ENCODE measurements at places on chromosomes 7 and 10.

GRCh38 chr7:2499181-2499580 is 20.4 kb upstream of the LFNG start:
- DNase-seq: no peak

- DNase-seq: no peak
These were observed 608.3 kb upstream of the FOXK1 start for GRCh38 chr7:4073750-4074149.

GRCh38 chr10:111075577-111076185 is 1.1 kb upstream of the ADRA2A start:
- no peak for DNase-seq

- no peak for DNase-seq
These were observed 71.2 kb upstream of the DUSP5 start for GRCh38 chr10:110426294-110427181.

DNA sequence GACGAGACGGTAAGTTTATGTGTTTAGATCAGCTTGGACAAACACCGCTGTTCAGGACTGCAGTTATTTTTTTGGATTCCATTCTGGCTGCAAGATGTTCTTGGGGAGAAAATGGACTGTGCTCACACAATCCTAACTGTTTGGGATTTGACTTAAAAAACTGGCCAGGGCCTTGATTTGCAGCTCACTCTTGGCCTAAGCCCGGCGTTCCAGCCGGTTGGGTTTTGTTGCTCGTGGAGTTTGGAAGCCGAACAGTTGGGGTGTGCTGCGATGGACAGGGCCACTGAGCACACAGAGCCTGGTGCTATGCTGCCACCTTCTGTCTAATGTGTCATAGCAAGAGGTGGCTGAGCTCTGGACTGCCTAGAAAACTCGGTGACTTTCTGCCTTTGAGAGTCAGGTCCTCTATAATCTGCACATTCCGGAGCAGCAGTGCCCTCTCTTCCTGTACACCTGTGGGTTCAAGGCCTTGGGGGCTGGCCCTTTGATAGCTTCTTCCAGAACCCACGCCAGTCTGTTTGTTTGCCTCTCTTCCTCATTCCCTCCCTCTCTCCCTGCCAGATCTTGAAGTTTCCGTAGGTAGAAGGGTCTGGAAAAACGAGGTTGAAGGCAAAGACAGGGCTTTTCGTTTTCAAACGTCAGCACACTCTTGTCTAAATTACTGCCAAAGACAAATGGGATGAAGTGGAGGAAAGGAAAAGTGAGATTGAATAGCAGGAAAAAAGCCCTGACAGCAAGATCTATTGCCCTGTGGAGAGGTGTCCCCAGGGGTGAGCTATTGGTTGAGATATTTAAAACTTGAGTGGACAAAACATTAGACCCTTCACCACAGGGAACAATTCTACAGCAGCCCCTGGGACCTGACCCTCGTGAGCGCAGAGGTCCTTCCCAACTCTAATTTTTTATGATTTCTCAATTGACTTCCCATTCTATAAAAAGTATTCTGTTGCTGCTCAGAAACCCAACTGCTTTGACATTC is 167.5 kb upstream of the HABP2 start:
- peak; percentile 23 for DNase-seq

- no peak for DNase-seq
These were observed 164.4 kb downstream of the SH2D4B start for GRCh38 chr10:80702143-80702542.

- DNase-seq: no peak
These were observed 674 bp upstream of the FRA10AC1 start for GRCh38 chr10:93703066-93703465.

- DNase-seq: no peak
These were observed 87.5 kb downstream of the GSAP start for GRCh38 chr7:77328669-77329068.

DNA sequence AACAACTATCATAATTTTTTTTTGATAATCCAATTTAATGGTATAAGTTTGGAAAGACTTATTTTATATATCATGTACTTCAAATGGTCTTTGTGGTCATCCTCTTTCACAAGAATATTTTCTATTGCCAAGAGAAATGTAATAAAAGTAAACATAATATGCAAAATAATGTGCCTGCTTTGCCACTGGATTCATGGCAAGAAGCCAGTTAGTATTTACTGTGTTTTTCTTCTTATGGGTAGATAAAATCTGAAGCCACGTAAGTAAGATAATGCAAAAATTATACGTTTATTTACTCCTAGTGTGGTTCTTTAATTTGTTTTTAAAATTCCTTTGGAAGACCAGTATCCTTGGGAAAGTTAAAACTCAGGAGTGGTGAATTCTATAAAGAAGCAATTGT is 258.5 kb downstream of the ARL4A start:
- no peak for DNase-seq

GRCh38 chr10:44511601-44512000 is 126.7 kb upstream of the CXCL12 start:
- DNase-seq: no peak

DNA sequence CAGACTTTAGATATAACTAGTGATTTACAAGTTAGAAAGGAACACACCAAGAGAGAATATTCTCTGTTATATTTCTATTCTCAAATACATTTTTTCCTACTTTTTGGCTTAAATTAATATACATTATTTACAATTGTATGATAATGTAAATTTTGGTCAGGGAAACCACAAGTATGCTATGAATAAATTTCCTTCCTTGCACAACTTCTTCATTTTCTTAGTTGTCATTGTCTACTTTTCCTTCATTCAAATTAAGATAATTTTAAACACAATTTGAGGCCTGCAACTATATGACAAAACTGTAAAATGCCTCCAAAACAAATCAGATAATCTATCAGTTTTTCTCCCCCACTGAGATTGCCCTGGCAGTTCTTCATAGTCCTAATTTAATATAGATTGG is 131.3 kb downstream of the CDK14 start:
- no peak for DNase-seq

GRCh38 chr7:8213381-8213780 is 48.6 kb downstream of the ICA1 start:
- DNase-seq: no peak

DNA sequence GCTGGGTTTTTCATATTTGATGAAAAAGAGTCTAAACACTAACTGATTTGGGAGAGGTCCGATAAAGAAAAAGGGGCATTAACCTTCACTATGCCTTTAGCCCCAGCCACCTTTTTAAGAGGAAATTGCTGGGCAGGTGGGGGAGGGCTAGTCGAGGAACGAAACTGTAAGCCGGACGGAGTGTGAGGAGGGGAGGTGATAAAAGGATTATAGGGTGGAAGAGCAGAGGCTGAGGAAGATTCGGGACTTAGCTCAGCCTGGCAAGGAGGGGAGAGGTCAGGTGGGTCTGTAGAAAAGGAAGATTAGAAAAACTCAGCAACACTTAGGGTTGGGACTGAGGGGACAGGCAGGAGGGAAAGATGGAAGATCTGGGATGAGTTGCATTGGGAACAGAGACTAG is 77.0 kb downstream of the TSPAN12 start:
- no peak for DNase-seq

DNA sequence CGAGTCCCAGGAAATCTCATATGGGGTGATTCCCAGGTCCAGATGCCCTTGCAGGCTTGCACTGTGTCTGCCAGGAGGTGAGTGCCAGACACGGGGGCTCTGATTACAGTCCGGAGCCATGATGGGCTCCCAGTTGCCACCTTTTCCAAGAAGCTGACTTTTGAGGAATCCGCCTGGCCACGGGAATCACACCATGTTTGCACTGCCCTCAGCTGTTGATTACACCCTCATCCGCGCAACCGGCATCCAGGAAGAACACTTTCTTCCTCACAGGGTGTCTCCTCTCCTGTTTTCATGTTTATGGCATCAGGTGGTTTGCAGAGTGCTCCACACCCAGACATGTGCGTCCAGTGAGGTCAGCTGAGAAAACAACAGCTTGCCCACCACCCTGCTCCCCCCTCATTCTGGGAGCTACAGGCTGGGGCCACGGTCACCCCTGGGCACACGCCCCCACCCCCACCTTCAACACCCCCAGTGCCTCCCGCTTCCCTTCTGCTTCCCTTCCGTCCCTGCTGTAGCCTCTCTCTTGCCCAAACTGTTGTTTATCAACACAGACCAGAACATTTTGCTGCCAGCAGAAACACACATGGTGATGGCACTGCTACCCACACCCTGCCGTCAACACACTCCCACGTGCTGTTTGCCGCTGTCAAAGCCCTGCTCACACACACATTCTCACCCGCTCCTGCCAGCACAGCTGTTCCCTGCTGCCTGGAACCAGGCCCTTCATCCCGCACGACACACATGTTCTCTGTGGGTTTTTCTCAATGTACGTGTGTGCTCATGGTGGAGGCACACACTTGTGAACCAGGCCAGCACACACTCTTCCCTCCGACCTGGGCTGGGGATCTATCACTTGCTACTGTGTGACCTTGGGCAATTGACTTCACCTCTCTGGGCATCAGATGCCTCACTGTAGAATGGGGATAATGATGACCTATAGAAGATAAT is 35.8 kb downstream of the DDIT4 start:
- no peak for DNase-seq

GRCh38 chr10:79098596-79099015 is 29.8 kb downstream of the ZMIZ1 start:
- DNase-seq: no peak

GRCh38 chr7:132872034-132872433 is 209.9 kb downstream of the CHCHD3 start:
- no peak for DNase-seq

GRCh38 chr10:43953672-43954071 is 305.0 kb upstream of the ZNF32 start:
- DNase-seq: no peak

DNA sequence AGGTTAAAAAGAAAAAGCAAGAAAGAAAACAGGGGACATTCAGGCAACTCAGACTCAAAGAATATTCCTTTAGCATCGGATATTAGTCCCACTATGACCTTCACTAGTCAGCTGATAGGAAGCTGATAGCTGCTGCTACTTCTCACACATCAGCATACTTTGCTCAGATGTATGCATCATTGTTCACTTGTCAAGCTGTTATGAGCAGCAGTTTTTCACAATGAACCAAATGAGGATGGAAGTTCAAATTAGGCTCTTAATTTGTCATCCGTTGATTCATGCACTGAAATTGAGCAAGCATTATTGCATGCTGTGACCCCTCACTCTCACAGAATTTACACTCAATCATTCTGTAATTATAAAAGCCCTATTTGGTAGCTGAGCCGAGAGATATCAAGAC is 257.7 kb downstream of the SNX13 start:
- no peak for DNase-seq

DNA sequence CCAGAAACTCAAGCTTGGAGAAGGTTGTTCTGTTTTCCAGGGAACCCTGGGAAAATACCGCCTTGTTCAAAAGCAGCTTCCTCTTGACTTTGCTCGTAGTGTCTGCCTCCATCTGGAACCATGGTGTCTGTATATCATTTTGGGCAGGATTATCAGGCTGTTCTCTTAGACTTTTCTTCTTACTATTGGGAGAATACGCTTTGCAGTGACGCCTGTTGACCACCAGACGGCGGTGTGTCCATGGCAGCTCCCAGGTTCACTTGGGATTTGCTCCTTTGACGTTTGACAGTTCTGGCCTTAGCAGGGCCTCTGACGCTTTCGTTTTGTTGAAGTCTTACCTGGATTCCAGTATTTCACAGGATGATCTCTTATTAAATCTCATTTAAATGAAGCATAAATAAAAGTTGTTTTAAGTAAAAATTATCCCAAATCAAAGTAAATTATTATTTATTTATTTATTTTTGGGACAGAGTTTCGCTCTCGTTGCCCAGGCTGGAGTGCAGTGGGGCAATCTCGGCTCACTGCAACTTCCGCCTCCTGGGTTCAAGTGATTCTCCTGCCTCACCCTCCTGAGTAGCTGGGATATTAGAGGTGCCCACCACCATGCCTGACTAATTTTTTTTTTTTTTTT is 41.8 kb upstream of the GJD4 start:
- no peak for DNase-seq

DNA sequence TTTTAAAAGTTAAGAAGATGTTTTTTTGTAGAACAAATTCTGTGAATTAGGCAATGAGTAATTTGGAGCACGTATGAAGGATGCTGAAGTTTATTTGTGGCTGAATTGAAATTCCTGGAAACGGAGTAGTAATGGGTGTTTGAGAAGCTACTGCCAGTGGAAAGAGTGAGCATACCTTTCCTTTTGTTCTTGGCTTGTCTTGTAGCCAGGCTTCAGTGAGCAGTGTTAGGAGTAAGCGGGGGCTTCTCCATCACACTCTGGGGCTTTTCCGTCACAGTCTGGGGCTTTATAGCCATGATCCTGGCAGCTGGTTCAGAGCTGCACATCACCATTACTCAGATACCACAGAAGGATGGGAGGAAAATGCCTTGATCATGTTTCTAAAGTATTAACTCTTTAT is 32.3 kb downstream of the GARS1 start:
- DNase-seq: no peak

GRCh38 chr7:129948338-129948737 is 4.4 kb downstream of the UBE2H start:
- no peak for DNase-seq

- no peak for DNase-seq
These were observed 4.6 kb upstream of the MDFIC start for GRCh38 chr7:114917211-114917839.

DNA sequence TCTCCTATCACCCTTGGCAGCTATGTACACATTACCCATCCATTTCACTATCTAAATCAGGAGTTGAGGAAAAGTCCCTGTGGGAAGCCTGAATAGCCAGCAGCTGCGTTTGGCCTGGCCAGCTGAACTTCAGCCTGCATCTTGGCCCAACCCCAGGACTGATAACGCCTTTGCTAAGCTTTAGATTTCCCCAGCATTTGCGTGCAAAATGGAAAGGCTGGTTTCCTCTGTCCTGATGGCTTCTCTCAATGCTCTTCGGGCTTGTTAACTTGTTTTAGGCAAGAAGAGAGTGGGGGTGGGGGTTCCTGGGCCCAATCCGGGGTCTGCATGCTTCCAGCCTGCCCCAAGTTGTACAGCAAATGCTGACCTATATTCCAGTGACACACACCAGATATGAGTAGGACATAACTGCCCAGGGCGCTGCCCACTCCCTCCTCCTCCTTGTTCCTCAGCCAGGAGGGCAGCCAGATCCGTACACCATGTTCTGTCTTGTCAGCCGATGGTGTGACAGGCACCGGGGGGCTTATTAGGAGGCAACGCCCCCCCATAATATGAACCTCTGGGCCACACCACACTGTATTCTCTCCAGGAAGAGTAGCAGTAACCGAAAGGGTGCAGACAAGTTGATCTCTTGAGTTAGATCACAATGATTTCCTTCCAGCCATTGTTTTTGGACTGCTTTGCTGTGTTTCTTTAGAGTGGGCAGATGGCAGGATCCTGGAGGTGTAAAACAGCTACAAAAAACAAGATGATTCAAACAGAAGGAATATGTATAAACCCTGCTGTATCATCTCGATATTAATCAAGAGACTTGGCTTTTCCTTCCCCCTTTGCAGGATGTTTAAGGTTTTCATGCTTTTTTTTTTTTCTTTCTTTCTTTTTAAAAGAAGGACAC is 339.0 kb downstream of the RNLS start:
- no peak for DNase-seq

Data from stimulated activated CD8-positive, alpha-beta memory T cell treated with anti-CD3 and anti-CD28 coated beads, Interleukin-15, amount 100 ng/mL, for 1 hour (primary cell).